ENCODE measurements at places on chromosomes 1 and 21. TPM values are rescaled to one million over a fixed set of nuclear protein-coding genes. Genes with fewer than 3 reads are reported as not detected.

Gene PERM1
- total RNA-seq: 0.35 TPM

- no peaks in the 10 kb centered on the region for H3K27me3 ChIP-seq
- H3K4me1 ChIP-seq: no peaks in the 10 kb centered on the region
- no peak overlapping the region for H3K27ac ChIP-seq
Measured at GRCh38 chr1:53153752-53154151, 11.3 kb upstream of the SLC1A7 start.

DNA sequence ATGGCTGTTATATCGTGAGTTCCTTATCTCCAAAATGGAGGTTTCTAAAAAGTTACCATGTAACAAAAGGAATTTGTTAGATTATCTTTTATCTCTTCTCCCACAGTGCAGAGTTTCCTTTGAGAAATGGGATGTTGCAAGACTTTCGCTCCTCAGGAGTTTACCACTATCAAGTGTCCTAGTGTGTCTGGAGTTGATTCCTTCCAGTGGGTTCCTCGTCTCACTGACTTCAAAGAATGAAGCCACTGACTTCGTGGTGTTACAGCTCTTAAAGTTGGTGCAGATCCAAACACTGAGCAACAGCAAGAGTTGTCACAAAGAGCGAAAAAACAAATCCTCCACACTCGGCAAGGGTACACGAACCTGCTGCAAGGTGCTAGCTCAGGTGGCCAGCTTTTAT lies 37.0 kb downstream of the SPAG17 start:
- no peak for DNase-seq
- no peak overlapping the region for H3K4me3 ChIP-seq
- H3K4me1 ChIP-seq: no peaks in the 10 kb centered on the region
- H3K27ac ChIP-seq: no peak overlapping the region
- no peaks in the 10 kb centered on the region for H3K27me3 ChIP-seq

Gene HAO2
- total RNA-seq: not detected

GRCh38 chr1:46481961-46482360 lies 7.7 kb upstream of the DMBX1 start:
- no peaks in the 10 kb centered on the region for H3K27me3 ChIP-seq
- H3K4me1 ChIP-seq: no peaks in the 10 kb centered on the region
- H3K4me3 ChIP-seq: no peak overlapping the region

DNA sequence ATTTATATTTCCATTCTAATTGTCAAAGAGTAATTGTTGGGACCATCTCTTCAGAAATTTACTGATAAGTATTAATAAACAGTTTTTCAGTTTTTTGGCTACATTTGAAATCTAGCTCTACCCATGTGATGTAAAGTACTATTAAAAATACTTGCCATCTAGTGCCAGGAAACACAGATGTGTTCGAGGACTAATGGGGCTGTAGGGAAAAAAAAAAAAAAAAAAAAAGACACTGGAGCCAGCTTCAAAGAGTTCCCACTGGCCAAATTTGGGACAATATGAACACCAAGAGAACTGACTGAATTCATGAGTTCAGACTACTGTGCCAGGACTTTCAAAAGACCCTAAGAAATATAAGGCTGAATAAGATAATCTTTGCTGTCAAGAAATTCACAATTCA lies 65.2 kb upstream of the GFI1 start:
- no peak for DNase-seq
- no peaks in the 10 kb centered on the region for H3K27me3 ChIP-seq
- no peak overlapping the region for H3K27ac ChIP-seq
- no peaks in the 10 kb centered on the region for H3K4me1 ChIP-seq
- no peak overlapping the region for H3K4me3 ChIP-seq

DNA sequence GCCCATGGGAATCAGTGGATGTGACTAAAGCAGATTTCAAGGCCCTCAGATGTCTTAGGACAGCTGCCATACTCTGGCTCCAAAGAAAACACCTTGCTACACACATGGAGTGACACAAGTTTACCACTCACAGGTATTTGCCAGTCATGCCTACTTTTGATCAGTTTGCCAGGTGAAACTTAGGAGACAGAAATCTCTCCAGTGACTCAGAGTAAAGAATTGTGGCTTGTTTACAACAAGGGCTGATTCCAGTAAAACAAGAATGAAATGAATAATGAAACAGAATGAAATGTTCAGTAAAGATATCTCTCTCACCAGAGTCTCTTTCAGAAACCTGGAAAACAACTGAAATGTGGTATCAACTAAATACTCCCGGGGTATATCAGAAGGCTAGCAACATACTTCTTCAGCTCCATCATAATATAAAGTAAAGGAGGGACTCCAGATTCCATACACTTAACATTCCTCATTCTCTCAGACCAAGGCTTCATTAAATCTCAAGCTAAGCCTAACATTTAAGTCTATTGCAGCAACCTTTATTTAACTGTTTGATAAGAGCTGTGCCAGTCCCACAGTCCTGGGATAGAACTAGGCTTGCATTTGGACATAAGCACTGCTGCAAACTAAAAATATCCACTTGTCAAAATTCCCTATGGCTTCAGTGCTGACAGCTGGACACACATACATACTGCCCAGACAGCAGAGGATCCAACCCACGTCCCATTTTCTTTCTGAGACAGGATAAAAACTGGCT lies 143.3 kb downstream of the SIPA1L2 start:
- no peaks in the 10 kb centered on the region for H3K36me3 ChIP-seq
- no peaks in the 10 kb centered on the region for H3K27me3 ChIP-seq
- no peak overlapping the region for H3K4me3 ChIP-seq

DNA sequence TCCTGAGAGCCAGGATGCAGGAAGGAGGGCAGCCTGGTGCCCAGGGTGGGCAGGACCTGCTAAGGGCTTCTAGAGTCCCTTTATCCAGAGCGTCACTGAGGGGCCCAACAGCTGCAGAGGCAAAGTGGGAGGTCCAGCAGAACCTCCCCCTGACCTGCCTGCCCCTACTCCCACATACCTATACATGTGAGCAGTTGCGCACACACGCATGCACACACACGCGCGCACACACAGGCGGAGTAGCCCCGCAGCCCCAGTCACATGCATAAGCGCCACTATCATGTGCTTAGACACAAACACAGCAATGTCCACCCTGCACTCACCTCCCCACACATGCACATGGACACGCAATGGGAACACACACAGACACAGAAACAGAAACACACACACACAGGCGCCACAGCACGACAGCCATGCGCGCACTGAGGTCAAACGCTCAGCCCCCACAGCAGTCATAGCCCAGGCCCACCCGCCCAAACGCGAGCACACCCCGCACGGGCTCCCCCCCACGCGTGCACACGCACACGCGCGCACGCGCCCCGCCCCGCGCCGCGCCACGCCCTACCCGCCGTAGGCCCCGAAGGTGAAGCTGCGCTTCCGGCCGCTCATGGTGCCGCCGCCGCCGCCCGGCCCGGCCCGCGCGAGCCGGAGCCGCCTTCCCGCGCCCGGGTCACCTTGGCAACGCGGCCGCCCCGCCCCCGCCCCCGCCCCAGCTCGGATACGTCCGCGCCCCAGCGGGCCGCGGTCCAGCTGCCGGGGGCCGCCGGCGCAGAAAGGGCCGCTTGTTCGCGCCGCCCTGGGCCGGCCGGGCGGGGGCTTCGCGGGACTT lies 17.7 kb downstream of the RAP1GAP start:
- DNase-seq: no peak
- peak overlapping the region; percentile 27 for H3K4me3 ChIP-seq
- H3K36me3 ChIP-seq: no peaks in the 10 kb centered on the region
- H3K4me1 ChIP-seq: peaks cover 8% of the 10 kb centered on the region
- no peak overlapping the region for H3K27ac ChIP-seq

DNA sequence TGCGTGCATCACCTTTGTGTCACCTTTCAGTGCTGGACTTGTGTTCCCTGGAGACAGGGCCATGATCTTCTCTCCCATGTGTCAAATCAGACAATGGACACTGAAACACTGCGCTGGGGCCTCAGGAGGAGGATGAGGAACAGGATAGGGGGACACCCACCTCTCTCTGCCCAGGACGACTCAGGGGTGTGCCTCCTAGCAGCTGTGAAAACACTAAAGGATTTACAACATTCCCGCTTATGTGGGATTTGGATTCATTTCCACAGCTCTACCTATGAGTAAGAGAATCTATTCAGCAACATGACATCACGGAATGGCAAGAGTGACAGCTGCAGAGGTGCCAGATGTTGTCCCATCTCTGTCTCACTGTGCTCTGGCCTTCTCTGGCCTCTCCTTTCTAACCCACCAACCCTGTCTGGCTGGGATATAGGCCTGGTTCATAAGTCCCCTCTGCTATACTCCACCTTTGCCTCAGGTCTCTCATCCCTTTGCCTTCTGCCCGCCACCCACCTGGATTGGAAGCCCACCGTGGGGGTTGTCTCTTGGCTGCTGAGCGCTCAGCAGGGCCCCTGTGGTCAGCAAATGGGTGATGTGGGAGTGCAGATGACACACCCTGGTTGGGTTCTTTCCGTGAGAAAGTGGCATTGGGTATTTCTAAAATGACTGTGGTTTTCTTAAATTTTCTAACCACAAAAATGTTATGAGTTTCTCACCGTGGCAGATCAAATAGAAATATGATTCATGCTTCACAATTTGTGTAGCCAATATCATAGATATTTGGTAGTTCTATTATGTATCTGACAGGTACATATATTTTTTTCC lies 47.1 kb upstream of the TLR5 start:
- H3K36me3 ChIP-seq: no peaks in the 10 kb centered on the region
- H3K4me3 ChIP-seq: no peak overlapping the region
- no peaks in the 10 kb centered on the region for H3K27me3 ChIP-seq
- H3K27ac ChIP-seq: no peak overlapping the region
- DNase-seq: no peak
- no peaks in the 10 kb centered on the region for H3K4me1 ChIP-seq

DNA sequence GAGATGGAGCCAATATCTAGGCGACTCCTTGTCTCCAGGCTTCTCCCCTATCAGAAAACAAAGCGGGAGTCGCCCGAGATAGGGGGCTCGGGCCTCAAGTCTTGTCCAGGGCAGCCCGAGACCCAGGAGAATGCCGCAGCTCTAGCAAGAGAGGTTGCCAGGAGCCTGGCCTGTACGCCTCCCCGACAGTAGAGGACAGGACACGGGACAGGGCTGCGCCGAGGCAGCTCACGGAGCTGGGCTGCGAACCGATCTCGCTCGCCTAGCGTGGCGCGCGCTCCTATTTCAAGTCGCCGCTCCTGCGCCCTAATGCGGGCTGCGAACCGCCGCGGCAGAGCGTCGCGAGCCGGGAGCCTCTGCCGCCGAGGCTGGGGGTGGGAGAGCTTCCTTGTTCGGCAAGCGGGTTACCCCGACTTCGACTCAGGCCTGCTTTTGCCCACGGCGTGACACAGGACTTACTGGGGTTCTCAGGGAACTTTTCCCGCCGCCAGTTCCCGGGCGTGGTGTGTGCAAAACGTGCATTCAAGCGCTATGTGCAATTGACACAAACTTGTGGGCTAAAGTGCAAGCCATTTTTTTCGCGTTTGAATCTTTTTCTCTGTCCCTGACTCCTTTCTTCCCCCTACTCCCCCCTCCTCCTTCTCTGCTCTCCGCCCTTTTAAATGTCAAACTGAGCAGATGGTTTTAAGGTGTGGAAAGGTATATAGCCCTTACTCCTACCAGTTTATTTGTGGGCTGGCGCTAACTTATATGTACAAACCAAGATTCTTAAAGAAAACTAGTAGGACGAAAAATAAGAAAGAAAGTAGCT lies 2.4 kb upstream of the PROX1 start:
- H3K4me3 ChIP-seq: no peak overlapping the region
- H3K36me3 ChIP-seq: no peaks in the 10 kb centered on the region
- no peak overlapping the region for H3K27ac ChIP-seq
- peaks cover 42% of the 10 kb centered on the region for H3K27me3 ChIP-seq
- DNase-seq: no peak
- no peaks in the 10 kb centered on the region for H3K4me1 ChIP-seq

All from Peyer's patch (tissue), 4 donors.